NCI-H2081 (cell line): ENCODE measurements at places on chromosomes 6 and 20.
A peak's percentile ranks its signal among the peaks of the same experiment; 100 is the strongest.

DNA sequence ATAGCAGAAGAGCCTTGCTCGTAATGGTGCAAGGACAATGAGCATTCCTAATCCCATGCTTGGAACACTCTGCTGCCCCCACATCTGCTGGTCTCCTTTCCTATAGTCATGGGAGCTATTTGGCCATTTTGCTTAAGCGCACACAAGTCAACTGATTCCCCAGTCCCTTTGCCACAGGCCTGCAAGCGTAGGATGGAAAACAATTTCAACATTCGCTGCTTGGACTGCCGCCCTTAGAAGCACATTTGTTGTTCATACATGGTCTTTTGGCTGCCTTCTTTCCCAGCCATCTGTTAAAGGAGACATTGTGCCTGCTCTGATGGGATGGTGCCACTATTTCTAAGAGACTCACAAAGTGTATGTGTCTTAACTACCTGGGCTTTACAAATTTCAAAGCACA, 96.9 kb downstream of the RFX6 start:
- no peak for DNase-seq

GRCh38 chr6:153013438-153013837, 10.9 kb upstream of the MTRF1L start:
- DNase-seq: no peak

DNA sequence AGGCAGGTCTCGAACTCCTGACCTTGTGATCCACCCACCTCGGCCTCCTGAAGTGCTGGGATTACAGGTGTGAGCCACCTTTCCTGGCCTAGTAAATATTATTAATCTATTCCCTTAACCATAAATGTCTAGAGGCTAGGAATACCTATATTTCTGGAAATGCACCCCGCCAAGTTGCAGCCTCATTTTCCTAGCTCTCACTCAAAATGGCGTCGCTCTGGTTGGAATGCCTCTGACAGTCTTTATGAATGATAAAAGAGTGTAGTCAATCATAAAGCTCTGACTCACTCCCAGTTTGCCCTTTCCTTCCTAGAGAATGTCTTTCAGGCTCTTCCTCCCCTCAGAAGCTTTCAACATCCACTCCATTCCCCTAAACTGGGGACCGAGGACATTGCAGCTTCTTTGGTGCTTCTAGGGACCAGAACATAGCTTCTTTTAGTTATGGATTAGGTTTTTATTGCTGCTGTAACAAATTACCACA, 14.1 kb upstream of the TRIM26 start:
- DNase-seq: no peak

- no peak for DNase-seq
Observed at GRCh38 chr6:43793875-43794242, 23.8 kb downstream of the VEGFA start.

DNA sequence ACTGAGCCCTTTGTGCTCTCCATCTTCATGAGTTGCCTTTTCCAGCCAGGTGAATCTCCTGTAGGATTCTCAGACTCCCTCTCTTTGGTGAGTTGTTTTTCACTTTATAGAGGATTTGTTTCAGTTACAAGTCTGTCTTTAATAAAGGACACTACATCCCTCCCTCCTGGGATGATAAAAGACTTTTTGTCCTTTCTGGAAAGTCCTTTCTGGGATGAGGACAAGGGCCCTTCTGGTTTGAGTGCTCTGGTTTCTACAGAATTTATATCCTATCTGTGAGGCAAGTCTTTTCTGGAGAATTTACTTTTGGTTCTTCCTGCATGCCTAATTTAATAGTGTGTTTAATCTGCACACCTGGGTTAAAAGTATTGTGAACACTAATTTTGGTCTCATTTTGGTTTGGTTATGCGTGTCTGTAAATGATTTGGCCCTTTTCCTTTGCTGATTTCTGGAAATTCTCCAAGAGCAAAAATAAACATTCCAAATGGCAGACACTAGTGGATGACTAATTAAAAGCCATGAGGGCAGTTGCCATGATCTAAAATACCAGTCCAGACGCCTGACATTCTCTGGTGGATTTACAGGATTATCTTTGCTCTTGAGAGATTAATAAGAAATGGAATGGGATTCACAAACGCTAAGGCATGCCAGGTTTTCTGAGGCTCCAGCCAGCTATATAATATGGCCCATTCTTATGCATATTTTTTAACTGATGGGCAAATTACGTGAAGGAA, 44.8 kb downstream of the TCP11 start:
- DNase-seq: peak; percentile 43

GRCh38 chr6:130859161-130859867, 32.1 kb downstream of the SMLR1 start:
- DNase-seq: no peak

DNA sequence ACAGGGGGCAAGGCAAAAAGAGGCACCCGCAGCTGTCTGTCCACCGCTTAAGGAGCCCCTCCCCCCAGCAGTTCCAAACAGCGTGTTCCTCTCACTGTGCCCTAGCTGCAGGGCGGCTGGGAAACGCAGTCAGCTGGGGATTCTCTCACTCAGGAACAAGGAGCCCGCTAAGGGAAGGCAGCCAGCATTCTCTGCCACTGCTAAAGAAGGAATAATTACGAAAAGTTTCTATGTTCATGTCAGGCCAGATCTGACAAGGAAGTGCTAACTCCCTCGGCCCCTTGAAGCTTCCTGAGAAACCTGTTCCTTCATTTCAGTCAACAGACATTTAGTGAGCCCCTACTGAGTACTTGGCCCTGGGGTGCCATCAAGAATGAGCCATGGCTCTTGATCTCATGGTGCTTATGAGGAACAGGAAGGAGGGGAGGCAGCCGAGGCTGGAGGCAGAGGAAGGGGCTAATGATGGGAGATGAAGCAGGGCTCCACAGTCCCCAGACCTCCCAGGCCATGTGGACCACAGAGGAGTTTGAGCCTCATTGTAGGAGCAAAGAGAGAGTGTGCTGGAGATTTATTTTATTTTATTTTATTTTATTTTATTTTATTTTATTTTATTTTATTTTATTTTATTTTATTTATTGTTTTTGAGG, 101.7 kb upstream of the PMEPA1 start:
- DNase-seq: no peak

DNA sequence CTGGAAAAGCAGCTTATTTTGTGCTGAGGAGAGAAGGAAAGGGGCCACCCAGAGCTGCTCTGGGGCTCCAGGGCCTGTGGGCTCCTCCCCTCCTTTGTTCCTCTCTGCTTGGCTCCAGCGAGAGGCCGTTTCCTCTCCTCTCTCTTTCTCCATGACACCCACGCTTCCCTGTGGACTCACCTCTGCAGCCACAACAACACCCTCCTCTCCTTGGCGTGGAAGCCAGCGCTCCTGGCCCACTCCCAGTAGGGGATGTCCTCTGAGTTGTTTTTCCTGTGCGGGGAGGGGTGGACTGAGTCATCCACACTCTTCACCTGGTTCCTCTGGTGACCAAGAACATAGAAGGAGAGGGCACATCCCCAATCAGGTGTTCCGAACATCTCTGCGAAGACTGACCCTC, 4.9 kb upstream of the CDSN start:
- DNase-seq: peak; percentile 43

DNA sequence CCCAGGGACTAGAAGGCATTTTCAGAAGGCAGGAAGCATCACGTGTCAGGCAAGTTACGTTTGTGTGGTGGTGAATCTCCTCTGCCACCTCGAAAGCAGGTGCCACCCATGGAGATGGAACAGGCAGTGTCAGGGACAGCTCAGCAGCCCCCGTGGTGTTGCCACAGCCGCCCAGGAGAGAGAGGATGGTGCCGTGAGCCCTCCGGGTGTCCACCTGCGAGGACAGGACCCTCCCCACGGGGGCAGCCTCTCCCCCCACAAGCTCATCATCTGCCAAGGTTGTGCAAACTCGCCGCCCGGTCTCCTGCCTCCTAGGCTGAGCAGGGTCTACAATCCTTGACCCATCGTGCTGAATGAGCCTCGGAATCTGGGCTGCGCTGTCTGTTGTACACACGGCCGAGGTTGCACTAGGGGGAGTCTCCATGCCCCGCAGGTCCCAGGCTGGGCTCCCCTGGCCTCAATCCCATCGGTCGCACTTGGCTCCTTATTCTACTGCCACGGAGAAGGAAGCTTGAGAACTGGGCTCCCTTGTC, 40.1 kb downstream of the DACT2 start:
- DNase-seq: no peak

DNA sequence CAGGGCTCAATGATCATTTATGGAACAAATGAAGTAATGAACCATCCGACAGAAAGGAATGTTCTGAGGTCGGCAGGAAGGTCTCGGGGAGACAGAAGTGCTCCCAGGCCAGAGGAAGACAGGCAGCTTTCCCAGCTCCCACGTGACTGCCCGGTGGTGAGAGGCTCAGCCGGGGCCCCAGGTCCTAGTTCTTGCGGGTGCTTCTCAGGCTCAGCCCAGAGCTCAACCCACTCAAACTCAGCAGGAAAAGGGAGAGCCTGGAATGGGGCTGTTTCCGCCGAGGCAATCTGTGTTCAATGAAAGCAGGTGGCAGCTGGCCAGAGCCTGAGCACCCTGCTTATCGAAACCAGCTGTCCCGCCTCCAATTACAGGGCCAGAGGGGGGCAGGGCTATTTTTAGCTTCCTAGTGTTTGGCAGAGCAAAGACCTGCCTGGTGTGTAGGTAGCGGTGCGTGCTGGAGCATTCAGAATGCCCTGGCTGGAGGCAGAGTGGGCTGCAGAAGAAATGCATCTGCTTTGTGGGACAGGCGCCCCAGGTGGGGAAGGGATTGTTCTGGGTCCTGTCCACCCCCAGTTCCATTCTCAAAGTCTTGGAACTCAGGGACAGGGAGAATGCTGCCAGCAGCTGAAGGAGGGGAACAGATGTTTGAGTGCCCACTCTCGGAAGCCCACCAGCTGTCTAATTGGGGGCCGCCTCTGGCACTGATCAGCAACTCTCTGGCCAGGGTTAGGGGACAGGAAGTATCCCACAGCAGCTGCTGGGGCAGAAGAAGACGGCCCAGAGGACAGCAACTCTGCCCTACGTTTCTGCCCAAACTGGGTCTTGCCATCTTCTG, 145.1 kb downstream of the PREX1 start:
- peak; percentile 99 for DNase-seq

- no peak for DNase-seq
Observed at GRCh38 chr6:138685257-138685656, 88.3 kb upstream of the CCDC28A start.

DNA sequence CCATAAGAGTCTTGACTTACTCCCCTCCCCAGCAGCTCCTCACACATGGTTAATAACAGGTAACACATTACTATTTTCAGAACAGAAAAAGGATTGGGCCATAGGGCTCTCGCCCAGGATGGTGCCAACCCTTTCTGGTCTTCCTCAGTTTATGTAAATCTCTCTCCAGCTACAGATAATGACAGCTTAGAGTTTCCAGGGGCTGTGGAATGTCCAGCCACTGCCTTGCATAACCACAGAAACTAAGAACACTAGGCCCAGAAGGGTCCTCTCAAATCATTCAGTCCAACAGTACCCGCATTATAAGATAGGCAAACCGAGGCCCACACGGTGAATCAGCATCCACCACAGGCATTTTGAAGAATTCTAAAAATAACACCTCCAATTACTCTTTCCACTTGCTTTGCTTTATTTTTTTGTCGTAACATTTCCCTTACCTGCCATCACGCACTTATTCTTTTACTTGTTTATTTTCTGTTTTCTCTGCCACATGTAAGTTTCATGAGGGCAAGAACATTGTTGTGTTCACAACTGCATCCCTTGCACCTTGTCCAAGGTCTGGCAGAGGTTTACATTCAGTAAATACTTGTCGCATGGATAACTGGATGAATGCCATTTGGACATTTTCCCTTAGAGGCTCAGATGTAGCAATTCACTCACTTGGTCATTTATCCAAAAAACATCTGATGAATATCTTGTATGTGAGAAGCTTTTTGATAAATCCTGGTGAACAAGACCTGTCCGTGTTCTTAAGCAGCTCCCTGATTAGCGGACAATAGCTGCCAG, 6.4 kb upstream of the SDC4 start:
- DNase-seq: no peak

GRCh38 chr6:81820980-81821379, 68.5 kb upstream of the TENT5A start:
- DNase-seq: no peak

DNA sequence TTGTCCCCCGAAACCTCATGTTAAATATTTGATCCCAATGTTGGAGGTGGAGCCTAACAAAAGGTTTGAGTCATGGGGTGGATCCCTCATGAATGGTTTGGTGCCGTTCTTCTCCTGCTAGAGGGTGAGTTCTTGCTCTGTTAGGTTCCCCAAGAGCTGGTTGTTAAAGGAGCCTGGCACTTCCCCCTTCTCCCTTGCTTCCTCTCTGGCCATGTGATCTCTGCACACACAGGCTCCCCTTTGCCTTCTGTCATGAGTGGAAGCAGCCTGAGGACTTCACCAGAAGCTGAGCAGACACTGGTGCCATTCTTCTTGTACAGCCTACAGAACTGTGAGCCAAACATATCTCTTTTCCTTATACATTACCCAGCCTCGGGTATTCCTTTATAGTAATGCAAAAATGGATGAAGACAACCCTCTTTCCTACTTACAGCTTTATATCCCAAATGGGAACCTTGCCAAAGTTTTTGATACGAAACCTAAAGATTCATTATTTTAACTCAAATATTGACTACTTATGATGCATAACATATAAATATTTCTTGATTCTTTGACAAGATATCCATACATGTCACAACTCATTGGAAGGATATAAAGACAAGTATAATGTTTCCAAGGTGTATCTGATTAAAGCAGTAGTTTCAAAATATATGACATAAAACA, 61.0 kb downstream of the RNF182 start:
- DNase-seq: no peak

- DNase-seq: no peak
Observed at GRCh38 chr6:39931607-39932006, 2.7 kb downstream of the MOCS1 start.

DNA sequence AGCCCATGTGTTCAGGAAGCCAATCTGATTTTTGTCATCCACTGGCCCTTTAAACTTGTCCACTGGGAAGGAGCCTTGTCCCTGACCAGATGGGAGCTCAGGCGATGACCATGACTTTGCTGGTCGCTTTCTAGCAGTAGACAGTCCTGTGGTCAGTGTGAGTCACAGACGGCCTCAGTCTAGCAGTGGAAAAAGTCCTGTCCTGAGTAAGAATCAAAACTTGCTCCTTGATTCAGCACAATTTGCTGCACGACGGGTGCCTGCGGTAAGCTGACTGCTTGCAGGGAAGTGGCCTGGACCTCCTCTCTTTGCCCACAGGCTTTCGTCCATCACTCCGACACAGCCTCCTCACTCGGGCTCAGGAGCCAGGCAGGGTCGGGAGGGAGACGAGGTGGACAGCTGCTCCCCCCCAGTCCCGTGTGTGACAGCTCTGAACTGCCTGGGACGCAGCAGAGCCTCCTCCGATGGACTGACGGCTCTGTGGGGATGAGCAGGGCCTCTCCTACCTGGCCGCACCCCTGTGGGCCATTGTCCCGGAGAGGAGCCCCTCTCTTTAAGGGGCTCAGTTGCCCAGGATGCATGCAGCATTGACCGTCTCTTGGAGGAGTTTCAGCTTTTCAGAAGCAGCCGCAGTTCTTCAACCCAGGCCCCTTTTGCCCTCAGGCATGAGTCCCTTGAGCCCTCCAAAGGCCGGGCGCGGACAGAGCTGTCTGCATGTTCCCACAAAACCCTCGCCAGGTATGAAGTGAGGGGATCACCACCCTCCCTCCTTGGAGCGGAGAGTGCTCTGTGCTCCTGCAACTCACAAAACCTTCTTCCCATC, 209.2 kb downstream of the ANKRD60 start:
- no peak for DNase-seq

GRCh38 chr6:5081182-5081581, 4.0 kb upstream of the PPP1R3G start:
- no peak for DNase-seq

- DNase-seq: no peak
Observed at GRCh38 chr6:16929809-16930208, 168.5 kb upstream of the ATXN1 start.
